ENCODE measurements at places on chromosomes 1 and 21.

- no peak for DNase-seq
Measured at GRCh38 chr1:65939191-65939590, 146.5 kb downstream of the PDE4B start.

DNA sequence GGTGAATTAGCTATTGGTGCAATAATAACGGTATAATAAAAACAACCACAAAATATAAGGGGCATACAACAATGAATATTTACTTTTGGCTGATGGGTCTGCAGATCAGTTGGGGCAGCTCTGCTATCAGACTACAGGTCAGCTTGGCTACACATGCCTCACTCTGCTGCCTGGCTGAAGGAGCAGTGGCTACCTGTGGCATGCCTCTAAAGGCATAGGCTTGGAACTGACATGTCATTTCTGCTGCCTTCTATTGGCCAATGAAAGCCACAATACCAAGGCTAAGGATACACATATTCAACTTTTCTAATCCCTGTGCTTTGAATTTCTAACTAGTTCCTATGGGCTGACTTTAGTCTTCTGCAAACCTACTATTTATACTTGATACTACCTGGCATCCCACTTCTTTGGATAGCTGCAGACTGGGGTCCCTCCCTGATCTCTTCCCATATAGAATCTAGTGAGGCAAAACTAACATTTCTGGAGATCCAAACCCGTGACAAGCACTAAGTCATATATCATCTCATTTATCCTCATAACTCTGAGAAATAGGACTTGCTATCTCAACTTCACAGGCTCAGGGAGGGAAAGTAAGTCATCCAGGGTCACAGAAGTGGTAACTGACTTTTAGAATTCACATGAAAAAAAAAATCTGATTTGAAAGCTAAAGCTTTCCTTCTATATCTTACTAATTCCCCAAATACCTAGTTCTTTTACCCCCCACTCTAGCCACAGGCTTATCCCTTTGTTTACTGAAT is 19.2 kb upstream of the SYDE2 start:
- no peak for DNase-seq

GRCh38 chr1:31755850-31756492 is 8.2 kb downstream of the ADGRB2 start:
- DNase-seq = no peak

DNA sequence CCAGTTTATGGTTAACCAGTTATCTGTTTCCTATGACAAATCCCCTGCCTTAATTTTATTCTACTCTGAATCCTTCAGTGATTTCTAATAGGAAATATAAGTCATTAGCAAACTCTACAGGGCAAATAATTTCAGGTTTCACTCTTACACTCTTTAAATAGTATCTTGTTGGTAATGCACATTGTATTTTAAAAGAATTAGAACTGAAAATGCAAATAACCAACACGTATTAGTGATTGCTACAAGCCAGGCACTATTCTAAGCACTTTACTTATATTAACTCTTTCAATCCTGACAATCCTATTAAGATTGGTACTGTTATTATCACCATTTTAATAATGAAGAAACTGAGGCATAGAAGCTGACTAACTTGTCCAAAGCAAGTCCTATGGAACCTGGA is 48.3 kb upstream of the LHX8 start:
- DNase-seq = no peak

- DNase-seq = no peak
Measured at GRCh38 chr1:30663596-30664091, 59.7 kb downstream of the MATN1 start.

DNA sequence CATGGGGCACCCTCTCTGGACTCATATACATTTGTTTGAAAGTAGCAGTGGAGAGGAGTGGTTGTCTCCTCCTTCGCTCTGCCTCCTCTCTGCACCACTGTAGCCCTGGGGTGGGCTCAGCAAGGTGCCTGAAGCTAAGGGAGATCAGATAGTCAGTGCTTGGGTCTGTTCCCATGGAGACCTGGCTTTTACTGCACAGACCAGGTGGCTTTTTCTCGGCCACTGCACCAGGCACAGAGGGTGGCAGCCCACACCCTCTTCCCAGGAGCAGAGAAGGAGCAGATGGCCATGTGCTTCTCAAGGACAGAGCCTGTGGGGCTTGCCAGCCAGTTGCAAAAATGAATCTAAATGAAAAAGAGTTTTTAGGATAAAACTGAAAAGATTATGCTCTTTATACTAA is 123.4 kb upstream of the KCNK1 start:
- DNase-seq = no peak

- DNase-seq = no peak
Measured at GRCh38 chr1:96981181-96981580, 259.6 kb downstream of the PTBP2 start.
